ENCODE measurements at places on chromosomes 5 and 9.

DNA sequence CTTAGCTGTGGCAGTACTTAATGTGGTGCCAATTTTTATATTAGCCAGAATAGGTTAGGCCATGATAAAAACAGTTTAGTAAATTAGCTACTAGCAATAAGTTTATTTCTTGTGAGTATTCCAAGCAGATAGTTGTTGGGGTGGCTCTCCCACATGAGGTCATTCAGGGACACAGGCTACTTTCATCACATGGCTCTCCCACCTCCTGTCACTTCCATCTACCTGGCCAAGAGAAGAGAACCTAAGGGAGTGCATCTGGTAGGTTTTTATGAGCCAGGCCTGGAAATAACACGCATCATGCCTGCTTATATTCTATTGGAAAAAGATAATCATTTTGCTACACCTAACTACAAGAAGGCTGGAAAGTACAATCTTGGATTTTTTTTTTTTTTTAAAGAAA is 161.4 kb upstream of the CCNH start:
- DNase-seq, result no peak
- no peaks in the 10 kb centered on the region for H3K4me1 ChIP-seq
- H3K27ac ChIP-seq, result no peak overlapping the region
- H3K36me3 ChIP-seq, result no peaks in the 10 kb centered on the region

DNA sequence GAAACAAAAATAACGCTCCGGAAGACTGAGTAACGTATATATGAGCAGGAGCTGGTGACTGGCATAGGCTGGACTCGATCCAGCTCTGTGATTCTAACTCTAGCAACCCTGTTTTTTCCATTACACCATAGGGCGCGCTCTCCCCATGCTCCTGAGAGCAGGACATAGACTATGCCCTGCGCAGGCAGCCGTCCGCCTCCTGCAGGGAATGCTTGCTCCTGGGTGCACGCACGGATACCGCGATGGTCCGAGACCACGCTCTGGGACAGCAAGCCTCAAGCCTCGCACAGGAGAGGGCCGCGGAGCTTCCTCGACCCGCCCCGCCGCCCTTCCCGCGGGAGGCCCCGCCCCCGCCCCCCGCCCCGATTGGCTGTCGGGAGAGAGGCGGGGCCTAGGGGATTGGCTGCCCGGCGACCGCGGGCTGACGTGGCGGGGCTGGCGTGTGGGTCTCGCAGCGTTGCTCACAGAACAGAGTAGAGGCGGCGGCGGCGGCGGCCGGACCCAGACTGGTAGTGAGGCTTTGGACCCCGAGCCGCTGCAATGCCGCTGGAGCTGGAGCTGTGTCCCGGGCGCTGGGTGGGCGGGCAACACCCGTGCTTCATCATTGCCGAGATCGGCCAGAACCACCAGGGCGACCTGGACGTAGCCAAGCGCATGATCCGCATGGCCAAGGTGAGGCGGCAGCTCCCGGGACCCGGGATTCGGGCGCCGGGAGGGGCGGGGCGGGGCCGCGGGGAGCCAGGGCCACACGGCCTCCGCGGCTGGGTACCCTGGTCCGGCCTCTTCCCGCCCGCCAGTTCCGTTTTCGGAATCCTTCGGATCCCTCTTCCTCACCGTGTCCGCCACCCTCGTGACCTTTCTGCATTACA is at the start of gene NANS:
Gene NANS, plus strand, starts transcription at position 464 of the 869 bp plus-strand sequence. Its CDS starts 77 bp downstream, at position 541.
- H3K27ac ChIP-seq, result peak within 1 kb of the TSS; percentile 79
- no peaks in the 10 kb centered on the region for H3K27me3 ChIP-seq
- H3K4me1 ChIP-seq, result peaks cover 15% of the 10 kb centered on the region
- peaks cover 2% of the 10 kb centered on the region for H3K36me3 ChIP-seq
- peak within 1 kb of the TSS; percentile 60 for H3K4me3 ChIP-seq

DNA sequence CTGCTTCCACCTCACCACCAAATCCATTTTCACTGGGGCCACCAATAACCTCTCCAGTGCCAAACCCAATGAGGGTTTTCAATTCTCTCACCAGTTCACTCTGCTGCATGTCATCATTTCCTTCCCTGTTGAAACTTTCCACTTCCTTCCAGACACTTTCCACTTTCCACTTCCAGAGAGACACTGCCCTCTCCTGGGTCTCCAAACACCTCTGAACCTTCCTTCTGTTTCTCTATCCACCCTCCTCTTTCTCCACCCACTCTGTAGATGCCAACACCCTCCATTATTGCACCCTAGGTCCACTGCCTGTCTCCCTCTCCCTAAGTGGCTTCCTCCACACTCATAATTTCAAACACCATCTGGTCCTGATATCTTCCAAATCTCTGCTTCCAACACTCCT is 39.6 kb downstream of the PDE6A start:
- H3K4me3 ChIP-seq, result no peak overlapping the region
- H3K4me1 ChIP-seq, result no peaks in the 10 kb centered on the region
- H3K27me3 ChIP-seq, result peaks cover 3% of the 10 kb centered on the region
- no peak for DNase-seq

DNA sequence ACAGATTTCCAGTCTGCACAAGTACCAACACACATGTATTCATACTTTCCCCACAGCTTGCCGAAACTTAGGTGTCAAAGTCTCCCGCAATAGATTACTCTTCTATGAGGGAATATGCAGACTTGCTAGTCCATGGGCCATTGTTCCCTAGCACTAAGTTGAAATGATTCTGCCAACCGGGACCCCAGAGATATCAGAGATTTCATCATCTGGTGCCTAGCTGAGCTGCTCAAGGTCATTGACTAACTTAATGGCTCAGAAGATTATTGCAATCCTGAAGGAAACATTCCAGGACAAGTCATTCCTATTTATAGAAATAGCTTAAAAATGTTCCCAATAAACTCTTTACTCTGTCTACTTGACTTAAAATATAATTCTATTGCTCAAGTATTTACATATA is 202.6 kb downstream of the PIK3R1 start:
- H3K27ac ChIP-seq, result no peak overlapping the region
- no peak for DNase-seq
- H3K27me3 ChIP-seq, result no peaks in the 10 kb centered on the region
- H3K36me3 ChIP-seq, result no peaks in the 10 kb centered on the region
- no peak overlapping the region for H3K4me3 ChIP-seq

DNA sequence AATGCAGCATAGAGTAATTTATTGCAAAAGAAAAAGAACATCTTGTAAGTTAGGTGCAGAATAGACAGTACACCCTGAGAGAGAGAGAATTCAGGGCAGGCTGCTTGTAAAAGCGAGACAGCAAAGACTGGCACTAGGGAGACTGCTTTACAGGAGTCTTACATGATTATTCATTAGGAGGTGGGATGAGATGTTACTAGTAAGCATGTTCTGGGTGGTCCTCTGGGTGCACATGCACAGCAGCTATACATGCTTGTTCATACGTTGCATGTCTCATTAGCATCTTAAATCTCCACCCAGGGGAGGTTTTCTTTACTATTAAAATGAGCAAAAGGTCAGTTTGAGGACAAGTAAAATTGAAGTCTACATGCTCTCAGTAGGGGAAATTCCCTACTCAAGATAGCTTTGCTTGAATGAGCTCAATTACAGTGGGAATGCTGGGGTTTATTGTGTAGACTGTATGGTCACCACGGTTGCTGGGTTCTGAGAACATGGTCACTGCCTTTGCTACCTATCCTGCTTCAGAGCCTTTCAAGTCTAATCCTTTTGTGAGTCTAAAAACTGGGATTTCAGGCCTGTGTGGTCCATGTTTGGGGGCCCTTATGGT is 60.6 kb downstream of the RGS7BP start:
- H3K4me3 ChIP-seq, result no peak overlapping the region
- DNase-seq, result no peak
- H3K36me3 ChIP-seq, result no peaks in the 10 kb centered on the region
- no peaks in the 10 kb centered on the region for H3K27me3 ChIP-seq
- H3K27ac ChIP-seq, result no peak overlapping the region

DNA sequence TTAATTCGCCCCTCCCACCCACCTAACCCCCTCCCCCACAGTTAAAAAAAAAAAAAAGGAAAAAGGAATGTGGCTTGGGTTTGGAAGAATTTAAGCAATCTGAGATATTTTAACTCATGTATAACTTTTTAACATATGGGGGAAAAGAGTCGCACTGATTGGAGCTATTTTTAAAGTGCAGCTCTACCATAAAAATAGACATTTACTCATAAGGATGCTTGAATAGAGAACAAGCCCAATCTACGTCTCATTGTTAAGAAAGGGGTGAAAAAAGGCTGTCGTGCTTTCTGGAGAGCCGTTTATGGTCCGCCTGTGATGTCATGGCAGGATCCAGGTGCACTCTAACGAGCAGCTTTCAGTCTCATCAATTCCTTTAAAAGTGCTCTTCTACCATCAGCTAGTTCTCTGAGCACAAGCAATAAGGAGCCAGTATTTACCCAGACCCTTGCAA is 142.4 kb downstream of the ELAVL2 start:
- no peaks in the 10 kb centered on the region for H3K4me1 ChIP-seq
- H3K27ac ChIP-seq, result no peak overlapping the region
- H3K36me3 ChIP-seq, result no peaks in the 10 kb centered on the region
- no peak overlapping the region for H3K4me3 ChIP-seq
- no peaks in the 10 kb centered on the region for H3K27me3 ChIP-seq
- no peak for DNase-seq

DNA sequence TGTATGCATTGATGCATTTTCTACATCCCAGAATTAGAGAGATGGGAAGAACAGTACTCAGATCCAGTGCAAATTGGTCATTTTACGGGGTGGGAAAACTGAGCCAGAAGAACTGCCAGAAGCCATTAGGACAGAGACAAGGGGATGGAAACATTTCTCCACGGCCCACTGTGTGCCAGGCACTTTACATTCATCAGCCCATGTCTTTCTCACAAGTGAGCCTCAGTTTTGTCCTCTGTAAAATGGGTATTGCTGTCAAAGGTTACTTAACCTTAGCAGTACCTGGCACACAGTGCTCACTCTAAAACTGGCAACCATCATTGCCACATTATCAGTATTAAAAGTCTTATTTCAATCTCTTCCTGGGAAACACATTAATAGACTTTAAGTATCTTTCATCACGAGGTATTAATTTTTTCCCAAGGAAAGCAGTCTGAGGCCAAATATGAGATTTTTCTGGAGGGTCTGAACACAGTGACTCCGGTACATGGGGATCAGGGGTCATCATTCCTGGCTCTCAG is 5.2 kb downstream of the DUSP1 start:
- DNase-seq, result peak; percentile 72
- peaks cover 45% of the 10 kb centered on the region for H3K4me1 ChIP-seq
- H3K27ac ChIP-seq, result peak overlapping the region; percentile 79
- peaks cover 25% of the 10 kb centered on the region for H3K36me3 ChIP-seq

GRCh38 chr9:18920141-18921084 is 112.6 kb downstream of the SAXO1 start:
- H3K27ac ChIP-seq, result no peak overlapping the region
- H3K4me1 ChIP-seq, result no peaks in the 10 kb centered on the region
- H3K36me3 ChIP-seq, result no peaks in the 10 kb centered on the region
- no peak for DNase-seq
- H3K4me3 ChIP-seq, result no peak overlapping the region
